ENCODE measurements at places on chromosomes 5 and 9.
A peak's percentile ranks its signal among the peaks of the same experiment; 100 is the strongest.

DNA sequence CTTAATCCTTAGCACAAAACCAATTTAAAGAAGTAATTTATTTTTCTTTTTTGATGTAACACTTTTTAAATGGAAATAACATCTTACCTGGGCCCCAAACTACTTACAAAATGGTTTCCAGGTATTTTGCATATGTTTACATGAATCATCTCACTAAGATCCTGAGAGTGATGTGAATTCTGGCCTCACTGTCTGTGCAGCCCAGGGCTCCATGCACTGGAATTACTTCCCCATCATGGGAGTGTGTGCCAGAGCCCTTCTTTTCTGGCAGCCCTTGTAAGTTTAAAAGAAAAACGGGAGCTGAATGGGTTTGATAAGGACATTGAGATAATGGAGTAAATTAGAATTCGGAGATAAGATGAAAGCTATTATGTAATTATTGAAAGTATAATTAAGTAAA, 12.2 kb upstream of the F2R start:
- DNase-seq: no peak

- no peak for DNase-seq
These were observed 70.8 kb downstream of the FBXO38 start for GRCh38 chr5:148454576-148454975.

DNA sequence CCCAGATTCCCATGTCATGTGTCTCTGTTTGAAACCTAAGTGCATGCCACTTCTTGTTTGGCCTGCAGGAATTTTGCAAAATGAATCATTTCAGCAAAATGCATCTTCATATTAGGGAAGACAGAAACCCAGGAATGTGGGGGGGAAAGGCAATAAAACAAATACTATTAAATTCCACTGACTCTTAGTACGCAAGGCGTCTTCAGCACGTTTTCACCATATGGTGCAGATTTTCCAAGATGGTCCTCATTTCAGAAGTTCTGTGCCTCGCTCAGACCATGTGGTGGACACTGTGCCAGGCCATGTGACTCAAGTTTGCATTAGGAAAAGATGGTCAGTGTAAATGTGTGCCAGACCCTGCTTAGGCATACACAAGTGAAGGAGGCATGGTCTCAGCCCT, 184.0 kb downstream of the ACTL7B start:
- no peak for DNase-seq

DNA sequence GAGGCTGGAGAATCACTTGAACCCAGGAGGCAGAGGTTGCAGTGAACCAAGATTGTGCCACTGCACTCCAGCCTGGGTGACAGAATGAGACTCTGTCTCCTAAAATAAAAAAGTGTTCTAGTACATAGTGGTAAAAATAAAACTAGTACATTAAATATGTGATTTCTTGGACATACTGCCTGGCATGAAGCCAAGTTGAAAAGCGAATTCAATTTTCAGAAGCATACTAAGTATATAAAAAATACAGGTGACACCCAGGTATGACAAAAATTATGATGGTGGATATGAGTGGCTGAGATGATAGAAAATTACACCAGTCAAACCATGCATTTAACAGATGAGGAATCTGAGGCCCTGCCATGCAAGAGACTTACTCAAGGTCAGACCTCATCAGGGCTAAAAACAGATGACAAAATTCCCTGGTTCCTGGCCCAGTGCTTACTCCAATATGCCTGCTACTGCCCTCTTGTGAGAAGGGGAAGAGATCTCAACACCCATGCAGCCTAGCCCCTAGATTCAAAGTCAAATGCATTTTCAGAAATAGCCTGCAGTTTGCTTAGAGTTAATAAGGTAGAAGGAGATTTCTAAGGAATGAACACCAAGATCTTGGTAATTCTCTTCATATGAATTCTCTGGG, 46.6 kb upstream of the GNPDA1 start:
- no peak for DNase-seq

DNA sequence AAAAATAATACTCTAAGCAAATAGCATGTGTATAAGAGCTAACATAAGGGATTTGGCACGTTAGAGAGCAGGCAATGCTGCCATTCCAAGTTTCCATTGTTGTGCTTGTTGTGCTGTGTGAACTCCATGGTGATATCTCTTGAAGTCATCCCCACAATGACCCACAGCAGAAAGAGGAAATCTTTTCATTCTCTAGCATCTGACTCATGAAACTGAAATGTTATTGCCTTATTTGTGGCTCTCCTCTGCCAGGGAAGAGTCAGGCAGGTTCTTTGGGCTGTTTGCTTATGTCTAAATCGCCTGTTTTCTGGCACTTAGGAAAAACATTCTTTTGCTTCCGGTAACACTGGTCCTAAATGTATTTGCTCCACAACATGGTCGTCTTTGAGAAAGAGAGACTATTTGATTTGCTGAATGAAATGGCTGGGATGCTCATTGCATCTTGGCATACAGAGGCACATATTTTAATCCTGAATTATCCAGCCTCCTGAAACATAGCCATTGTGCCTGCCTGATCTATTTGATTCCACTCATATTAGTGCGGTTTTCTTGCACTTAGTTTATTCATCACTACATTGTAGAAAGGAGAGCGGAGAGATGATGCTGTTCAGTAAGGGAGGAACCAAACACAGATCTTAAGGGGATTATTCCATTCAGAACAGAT, 188.8 kb downstream of the CSNK1G3 start:
- no peak for DNase-seq

- no peak for DNase-seq
These were observed 8.4 kb upstream of the HAND1 start for GRCh38 chr5:154486427-154486866.

- no peak for DNase-seq
These were observed 5.0 kb upstream of the IRX2 start for GRCh38 chr5:2756211-2757152.

DNA sequence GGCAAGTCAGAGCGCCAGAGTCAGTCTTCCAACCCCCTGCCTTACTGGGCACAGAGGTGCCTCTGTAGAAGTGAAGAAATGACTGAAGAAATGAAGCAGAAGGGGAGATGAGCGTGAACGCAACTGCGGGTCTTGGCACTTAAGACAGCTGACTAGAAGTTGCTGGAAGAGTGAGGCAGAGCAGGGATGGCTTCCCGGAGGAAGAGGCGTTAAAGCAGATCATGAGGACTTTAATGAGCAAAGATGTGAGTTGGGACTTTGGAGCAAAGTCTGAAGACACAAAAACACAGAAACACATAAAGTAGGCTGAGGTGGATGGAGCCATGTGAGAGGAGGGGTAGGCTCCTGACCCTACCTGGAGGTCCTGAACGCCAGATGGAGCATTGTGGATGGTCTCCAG, 7.2 kb downstream of the AQP3 start:
- no peak for DNase-seq

DNA sequence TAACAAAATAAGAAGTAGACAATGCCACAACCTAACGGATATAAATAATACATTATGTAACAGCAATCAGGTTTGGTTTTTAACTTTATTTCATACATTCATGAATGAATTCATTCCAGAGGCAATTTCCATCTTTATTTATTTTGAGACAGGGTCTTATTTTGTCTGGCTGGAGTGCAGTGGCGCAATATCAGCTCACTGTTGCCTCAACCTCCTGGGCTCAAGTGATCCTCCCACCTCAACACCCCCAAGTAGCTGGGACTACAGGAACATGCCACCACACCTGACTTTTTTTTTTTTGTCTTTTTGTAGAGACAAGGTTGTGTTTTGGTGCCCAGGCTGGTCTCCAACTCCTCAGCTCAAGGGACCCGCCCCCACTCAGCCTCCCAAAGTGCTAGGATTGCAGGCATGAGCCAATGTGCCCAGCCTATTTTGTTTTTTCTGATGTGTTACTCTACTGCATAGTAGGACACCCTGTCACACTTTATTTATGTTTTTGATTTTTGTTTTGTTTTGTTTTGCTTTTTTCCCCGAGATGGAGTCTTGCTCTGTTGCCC, 26.3 kb upstream of the C5orf24 start:
- no peak for DNase-seq

DNA sequence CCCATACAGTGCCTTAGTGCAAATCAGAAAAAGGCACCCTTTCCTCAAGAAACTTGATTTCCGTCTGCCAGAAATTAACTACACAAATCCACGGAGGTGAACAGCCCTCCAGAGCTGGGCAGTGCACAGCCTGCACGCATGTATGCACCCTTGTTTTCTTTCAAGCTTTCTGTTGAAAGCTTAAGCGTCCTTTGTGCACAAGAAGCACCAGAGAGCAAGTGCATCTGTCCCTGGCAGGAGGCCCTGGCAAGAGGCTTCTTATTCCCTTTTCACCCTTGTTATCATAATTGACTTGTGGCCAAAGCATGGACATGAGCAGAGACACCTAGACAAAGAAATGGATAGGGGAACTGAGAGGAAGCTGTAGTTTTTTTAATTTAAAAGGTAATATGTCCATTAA, 47.4 kb upstream of the ATG10 start:
- DNase-seq: no peak

DNA sequence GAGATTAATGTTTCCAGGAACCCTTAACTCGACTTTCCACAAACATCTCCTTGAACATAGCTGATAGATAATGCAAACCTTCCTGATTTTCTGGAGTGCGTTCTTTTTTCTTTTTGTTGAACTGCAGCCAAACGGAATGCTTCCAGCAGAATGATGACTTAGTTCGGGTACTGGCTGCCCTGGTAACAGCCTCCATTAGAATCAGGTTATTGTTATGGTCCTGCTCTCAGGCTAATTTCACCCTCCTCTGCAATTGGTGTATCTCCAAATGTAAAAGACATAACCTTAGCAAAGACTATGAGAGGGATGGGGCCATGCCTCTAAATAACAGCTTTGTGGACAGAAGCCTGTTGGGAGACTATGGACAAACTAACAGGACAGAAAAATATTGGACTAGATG, 116.5 kb downstream of the PDE4D start:
- DNase-seq: no peak

DNA sequence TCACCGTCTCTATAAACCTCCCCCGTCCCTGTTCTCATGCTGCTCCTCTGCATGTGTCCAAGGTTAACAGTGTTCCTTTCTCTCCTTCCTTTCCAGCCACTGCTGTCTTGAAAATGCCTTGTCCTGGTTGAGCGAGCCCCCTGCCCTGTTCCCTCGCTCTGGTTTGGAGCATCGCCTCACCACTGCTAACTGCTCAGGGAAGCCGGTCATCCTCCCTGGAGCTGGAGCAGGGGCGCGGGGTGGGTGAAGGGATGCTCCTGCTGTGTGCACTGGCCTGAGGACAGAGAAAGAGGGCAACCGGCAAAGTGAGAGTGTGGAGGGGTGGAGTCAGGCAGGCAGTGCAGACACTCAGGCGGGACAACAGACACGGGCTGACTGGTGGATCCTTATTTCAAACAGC, 19.4 kb downstream of the UBE2QL1 start:
- no peak for DNase-seq

- no peak for DNase-seq
These were observed 142.6 kb upstream of the ST8SIA4 start for GRCh38 chr5:101045689-101046088.

- DNase-seq: no peak
These were observed 184.5 kb downstream of the DENND1A start for GRCh38 chr9:123745451-123745850.

GRCh38 chr5:135955525-135955924, 742 bp upstream of the LECT2 start:
- DNase-seq: no peak

- DNase-seq: peak; percentile 80
These were observed 57.0 kb downstream of the COL15A1 start for GRCh38 chr9:99000476-99001395.

GRCh38 chr5:127899214-127899610, 184.4 kb upstream of the SLC12A2 start:
- no peak for DNase-seq

GRCh38 chr5:141343242-141343952, at the start of gene PCDHGA3:
Gene PCDHGA3, plus strand, starts transcription at chr5:141343829. Its CDS starts 205 bp downstream, at chr5:141344034.
- peak; percentile 46 for DNase-seq

DNA sequence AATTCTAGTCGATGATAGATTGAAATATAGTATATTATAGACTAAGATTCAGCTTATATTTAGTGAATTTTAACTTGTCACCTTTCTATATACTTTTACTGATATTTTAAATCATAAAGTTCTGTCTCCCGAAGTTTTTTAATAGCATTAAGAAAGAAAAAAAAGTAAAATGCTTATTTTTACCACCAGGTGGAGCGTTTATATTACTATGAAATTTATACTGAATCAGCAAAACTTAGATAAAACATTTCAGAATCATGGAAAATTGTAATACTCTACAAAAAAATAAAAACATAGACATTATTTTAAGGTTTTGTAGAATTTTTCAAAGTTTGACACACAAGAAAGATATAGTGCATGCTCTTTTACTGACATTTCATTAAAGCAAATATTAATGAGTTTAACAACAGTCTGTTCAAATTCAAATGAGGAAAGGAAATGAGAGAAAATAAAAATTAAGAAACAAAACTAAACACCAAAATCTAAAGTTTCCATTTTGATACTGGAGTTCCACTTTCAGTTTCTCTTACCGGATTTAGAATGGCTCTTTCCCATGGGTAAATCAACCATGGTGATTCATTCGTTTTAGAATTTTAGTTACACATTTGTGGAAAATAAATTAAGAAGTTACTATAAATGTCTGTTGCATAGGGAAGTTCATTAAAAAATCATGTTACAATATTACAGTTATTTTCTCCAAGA, 1035.3 kb downstream of the CDH12 start:
- DNase-seq: no peak

GRCh38 chr5:76425146-76425545, 22.1 kb downstream of the IQGAP2 start:
- no peak for DNase-seq

DNA sequence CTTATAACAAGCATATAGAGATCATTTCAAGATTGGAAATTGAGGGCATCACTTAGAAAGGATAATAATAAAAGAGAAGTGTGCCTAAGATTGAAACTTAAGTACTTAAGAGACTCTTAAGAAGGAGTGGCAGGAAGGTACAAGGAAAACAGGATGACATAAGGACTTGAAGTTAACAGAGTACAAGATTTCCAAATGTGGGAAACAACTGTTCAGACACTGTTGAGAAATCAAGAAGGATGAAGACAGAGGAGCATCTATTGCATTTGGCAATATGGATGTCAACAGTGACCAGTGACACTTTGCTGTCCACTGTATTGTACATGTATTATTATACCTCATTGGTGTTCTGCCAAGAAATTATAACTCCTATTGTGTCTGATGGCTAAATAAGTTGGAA, 157.8 kb upstream of the PTGER4 start:
- DNase-seq: no peak

- no peak for DNase-seq
These were observed 110.2 kb upstream of the MYO10 start for GRCh38 chr5:17046320-17046719.

GRCh38 chr5:43049236-43049635, 9.1 kb upstream of the ANXA2R start:
- no peak for DNase-seq

DNA sequence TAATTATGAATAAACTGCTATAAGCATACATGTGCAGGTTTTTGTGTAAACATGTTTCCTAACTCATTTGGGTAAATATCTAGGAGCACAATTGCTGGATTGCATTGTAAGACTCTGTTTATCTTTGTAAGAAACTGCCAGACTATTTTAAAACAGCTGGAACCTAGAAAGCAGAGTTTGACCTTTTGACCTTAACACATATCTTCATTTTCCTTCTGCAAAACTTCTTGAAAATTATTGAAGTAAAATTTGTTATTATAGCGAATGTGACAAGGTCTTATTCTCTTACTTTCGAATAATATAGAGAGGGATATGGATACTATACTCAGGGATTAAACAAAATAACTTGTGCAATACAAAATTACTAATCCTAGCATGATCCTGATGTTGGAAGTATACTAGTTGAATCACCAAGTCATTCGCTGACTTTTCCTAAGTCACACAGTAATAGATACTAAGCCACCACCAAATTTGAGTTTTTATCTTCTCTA, 3.2 kb upstream of the ANXA1 start:
- no peak for DNase-seq

Data from activated naive CD4-positive, alpha-beta T cell treated with anti-CD3 and anti-CD28 coated beads, Interleukin-2, amount 10 ng/mL, durations not matched to agents 7 days and 5 days (primary cell).